ENCODE measurements at places on chromosomes 12 and 14. TPM values are rescaled to one million over a fixed set of nuclear protein-coding genes. Genes with fewer than 3 reads are reported as not detected.

- DNase-seq: no peak
Measured at GRCh38 chr14:34254571-34254970, 207.5 kb downstream of the SPTSSA start.

- no peak for DNase-seq
Measured at GRCh38 chr12:62482769-62483168, 16.1 kb downstream of the MON2 start.

DNA sequence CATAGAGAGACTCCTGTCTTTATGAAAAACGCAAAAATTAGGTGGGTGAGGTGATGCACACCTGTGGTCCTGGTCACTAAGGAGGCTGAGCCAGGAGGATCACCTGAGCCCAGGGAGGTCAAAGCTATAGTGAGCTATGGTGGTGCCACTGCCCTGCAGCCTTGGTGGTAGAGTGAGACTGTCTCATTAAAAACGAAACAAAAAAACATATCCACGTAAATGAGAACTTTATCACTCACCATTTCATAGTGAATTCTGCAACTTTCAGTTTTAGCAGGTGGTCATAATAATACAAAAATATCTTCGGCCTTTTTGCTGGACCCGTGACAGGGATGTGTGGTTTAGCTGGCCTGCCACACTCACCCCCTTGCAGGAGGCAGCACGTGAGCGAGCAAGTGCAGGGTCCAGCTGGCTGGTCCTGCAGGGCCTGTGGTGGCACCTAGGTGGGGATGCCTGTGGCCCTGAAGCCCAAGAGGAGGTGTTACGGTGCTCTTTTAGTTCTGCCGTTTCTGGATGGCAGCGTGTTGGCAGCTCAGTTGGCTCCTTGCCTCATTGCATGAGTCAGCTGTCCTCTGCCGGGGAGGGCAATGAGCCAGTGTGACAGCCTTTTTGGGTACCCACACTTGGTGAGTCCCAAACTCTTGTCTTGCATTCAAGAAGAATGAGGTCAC is 1330.7 kb upstream of the TMEM132C start:
- no peak for DNase-seq

- DNase-seq: no peak
Measured at GRCh38 chr12:122406701-122407164, 15.7 kb downstream of the CLIP1 start.

DNA sequence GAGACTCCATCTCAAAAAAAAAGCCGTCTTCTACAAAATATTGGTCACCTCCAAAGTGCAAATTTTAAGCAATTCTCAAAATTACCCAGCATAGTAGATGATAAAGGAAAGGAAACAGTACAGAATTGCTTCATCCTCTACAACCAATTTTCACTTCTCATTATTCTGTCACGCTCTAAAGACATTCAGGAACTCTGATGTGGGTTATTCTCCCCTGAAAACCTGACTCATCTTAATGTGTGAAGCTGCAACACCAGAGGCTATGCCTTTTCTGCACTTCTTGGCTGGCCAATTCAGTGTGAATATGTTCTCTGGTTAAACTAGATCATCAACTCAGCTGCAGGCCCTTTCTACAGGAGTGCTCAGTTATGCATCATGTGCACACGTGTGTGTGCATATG is 11.0 kb downstream of the PTGER2 start:
- no peak for DNase-seq

- no peak for DNase-seq
Measured at GRCh38 chr14:24699052-24699451, 65.1 kb upstream of the GZMB start.

MYF6 gene
- not detected for total RNA-seq

NFATC4 gene
- 88.5 TPM for total RNA-seq

RASAL1 gene
- not detected for total RNA-seq

CCDC184 gene
- 0.18 TPM for total RNA-seq

CLEC14A gene
- total RNA-seq: 414 TPM
